ENCODE measurements at places on chromosomes 3 and 15. TPM values are rescaled to one million over a fixed set of nuclear protein-coding genes. Genes with fewer than 3 reads are reported as not detected.

DNA sequence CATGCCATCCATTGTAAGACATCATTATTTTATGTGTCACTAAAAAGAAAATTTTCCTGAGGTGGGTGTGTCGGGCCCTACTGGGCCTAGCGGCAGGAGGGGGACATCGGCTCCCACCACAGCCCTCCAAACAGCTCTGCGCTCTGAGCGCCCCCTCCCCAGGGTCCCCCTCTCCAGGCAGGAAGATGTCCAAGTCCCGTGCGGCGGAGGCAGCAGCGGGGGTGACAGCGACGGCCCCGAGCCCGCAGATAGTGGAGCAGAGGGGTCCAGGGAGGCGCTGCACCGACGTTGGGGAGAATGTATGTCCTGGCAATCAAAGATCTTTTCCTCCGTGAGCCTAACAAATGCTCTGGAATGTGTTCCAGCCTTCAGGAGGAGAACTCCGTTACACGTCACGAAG is 24.3 kb downstream of the GPR160 start:
- no peak for DNase-seq

- no peak for DNase-seq
Measured at GRCh38 chr3:46896386-46896785, 18.9 kb downstream of the PTH1R start.

DNA sequence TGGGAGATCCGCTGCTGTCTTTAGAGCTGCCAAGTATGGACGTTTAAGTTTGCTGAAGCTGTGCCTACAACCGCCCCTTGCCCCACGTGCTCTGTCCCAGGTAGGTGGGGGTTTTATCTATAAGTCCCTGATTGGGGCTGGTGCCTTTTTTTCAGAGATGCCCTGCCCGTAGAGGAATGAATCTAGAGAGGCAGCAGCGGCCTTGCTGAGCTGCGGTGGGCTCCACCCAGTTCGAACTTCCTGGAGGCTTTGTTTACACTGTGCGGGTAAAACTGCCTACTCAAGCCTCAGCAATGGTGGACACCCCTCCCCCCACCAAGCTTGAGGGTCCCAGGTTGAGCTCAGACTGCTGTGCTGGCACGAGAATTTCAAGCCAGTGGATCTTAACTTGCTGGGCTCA is 83.4 kb upstream of the FGF7 start:
- DNase-seq: no peak

GRCh38 chr3:36777424-36778218 is 13.3 kb upstream of the DCLK3 start:
- DNase-seq: no peak

- DNase-seq: no peak
Measured at GRCh38 chr3:173857154-173857553, 459.6 kb downstream of the NLGN1 start.

- DNase-seq: no peak
Measured at GRCh38 chr3:144665567-144666053, 694.0 kb downstream of the DIPK2A start.

DNA sequence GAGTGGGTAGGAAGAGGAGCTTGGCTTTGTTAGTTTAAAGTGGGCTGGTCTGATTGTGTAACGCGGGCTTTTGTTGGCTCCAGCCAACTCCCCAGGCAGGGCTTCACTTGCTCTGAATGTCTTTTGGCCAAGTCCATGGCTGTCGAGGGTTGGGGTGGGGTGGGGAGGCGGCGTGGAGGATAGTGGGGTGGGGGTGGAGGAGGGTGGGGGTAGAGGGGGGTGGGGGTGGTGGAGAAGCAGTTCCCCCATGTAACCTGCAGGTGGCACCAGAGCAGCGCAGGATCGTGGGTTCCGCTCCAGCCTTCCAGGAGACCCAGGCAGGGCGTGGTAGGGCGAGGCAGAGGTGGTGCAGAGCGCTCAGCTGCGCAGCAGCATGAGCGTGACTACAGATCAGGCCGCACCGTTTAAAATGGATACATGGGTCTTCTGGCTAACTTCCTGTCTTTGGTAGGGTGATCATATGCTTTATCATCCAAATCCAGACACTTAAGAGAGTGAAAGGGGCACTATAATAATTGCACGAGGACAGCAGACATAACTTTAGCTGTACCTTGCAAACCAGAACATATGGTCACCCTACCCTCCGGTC is 28.3 kb downstream of the GOLGA6A start:
- peak; percentile 84 for DNase-seq

GRCh38 chr3:28906561-28907310 is 374.1 kb upstream of the RBMS3 start:
- DNase-seq: no peak

DNA sequence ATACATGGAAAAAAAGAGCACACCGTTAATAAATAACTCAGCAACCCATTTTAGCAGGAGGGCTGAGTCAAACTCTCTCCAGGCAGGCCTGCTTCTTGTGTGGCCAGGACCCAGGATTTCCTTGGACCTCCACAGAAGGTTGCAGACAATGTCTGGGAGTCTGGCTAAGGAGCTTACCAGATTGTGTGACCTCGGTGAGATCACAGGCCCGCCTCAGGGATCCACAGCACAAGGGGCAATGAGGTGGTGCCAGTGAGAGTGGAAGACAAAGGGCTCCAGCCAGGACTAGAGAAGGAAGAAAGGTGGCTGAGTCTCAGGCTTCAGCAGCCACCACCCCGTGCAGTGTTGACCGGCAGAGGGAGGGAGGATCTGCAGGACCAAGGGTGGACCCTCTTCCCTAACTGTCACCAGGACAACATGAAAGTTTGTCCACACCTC is 32.2 kb upstream of the SEC22A start:
- no peak for DNase-seq

DNA sequence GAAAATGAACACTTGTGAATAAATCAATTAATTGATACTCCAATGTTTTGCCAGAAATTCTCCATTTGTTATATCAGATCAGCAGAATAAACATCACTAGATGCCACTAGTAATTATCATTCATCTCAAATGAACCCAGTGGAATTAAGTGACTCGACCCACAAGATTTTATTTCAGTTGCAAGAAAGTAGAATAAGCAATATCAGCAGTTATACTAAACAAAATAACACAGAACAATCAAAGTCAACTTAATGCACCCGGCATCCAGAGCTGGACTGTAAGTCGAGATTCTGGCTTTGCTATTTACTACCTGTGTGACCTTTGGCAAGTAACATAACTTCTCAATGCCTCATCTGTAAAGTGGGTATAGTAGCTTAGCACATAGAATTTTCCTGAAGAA is 256.5 kb downstream of the MEIS2 start:
- DNase-seq: no peak

DNA sequence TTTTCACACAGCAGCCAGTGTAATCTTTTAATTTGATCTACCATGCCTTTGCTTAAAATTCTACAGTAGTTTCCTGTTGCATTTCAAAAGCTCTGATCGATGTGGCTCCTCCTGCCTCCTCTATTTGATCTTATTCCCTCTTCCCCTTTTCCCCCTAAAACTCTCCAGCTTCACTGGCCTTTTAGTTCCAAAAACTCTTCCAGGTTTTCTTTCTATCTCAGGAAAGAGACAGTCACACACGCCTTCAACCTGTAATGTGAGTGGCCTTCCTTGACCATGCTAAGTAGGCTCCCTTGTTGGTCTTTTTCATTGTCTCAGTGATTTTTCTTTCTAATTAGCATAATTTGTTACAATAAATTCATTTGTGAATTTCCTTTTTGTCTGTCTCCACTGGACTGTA is 985 bp downstream of the TEX9 start:
- no peak for DNase-seq

- DNase-seq: no peak
Measured at GRCh38 chr3:6523043-6523442, 337.9 kb upstream of the GRM7 start.

- no peak for DNase-seq
Measured at GRCh38 chr15:61890106-61890505, 170.1 kb downstream of the VPS13C start.

GRCh38 chr15:66859688-66860253 is 157.7 kb downstream of the SMAD6 start:
- no peak for DNase-seq

- no peak for DNase-seq
Measured at GRCh38 chr15:63418811-63419210, 37.2 kb upstream of the CA12 start.

GRCh38 chr3:24242012-24242698 is 252.5 kb downstream of the THRB start:
- DNase-seq: peak; percentile 80

DNA sequence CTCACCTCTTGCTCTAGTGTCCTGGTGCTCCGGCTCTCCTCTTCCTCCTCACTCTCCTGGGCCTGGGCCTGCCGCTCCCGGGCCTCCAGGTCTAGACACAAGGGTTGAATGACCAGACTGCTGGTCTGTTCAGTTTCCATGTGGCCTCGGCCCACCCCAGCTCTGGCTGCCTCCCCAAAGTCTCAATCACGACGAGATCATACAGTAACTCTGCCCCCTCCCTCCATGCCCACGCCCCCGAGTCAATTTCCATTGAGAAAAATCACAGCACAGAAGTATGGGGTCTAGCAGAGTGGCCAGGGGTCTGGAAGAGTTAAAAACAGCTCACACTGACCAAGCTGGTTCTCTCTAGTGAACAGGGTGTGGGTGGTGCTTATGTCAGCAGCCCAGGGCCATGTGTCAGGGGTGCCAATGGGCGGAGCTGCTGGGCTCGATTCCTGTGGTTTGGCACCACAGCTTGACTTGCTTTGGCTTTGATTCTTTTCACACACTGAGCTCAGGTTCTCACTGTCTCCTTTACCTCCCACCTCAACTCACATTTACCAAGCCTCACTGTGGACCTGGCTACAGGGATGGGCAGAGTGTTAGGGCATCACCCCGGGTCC is 6.9 kb downstream of the C15orf62 start:
- no peak for DNase-seq

GRCh38 chr15:70324001-70324974 is 226.6 kb upstream of the TLE3 start:
- peak; percentile 87 for DNase-seq

GRCh38 chr3:18812316-18812715 is 336.0 kb upstream of the KCNH8 start:
- DNase-seq: no peak

DNA sequence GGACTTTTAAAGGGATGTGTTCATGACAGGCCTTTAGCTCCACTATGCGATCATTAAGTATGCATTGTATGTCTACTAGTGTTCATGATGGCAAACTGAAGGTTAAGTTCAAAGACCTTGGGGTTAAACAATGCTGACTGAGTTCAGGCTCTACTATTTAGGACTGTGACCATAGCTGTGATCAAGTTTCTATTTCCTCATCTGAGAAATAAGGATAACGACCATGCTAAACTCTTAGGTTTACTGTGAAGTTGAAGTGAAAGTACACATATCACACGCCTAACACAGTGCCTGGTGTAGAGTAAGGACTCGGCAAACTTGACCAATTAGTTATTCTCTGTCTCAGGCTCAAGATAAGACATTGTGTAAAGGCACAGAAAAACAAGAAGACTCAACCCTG is 243.2 kb downstream of the MBNL1 start:
- no peak for DNase-seq

GRCh38 chr3:118781839-118782238 is 252.8 kb downstream of the IGSF11 start:
- DNase-seq: peak; percentile 10

GRCh38 chr15:87947560-87947959 is 309.0 kb downstream of the NTRK3 start:
- no peak for DNase-seq

- DNase-seq: no peak
Measured at GRCh38 chr15:70954171-70954570, 61.5 kb downstream of the LRRC49 start.

GRCh38 chr3:153072382-153072781 is 89.6 kb upstream of the RAP2B start:
- no peak for DNase-seq

DNA sequence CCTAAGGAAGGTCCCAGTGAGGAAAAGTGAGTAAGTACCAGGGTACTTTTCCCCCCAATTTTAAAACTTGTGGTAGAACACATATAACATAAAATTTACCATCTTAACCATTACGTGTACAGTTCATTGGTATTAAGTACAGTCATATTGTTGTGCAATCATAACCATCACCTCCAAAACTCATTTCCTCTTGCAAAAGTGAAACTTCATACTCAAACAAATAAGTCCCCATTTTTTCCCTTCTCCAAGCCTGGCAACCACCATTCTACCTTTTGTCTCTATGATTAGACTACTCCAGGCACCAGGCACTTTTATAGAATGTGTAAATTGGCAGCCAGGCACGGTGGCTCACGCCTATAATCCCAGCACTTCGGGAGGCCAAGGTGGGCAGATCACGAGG is 12.2 kb downstream of the PRC1 start:
- no peak for DNase-seq

DNA sequence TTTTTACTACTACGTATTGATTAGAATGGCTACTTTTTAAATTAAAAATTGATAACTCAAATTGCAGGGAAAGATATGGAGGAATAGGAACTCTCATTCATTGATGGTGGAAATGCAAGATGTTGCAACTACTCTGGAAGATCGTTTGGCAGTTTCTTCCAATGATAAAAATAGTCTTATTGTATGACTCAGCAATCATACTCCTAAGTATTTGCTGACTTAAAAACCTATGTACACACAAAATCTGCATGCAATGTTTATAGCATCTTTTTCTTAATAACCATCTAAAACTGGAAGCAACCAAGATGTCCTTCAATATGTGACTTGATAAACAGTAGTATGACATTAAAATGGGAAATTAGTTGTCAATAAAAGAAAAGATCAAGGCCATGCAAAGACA is 87.4 kb upstream of the LRRC3B start:
- DNase-seq: no peak

GRCh38 chr3:154125378-154126030 is 4.3 kb downstream of the ARHGEF26 start:
- no peak for DNase-seq

DNA sequence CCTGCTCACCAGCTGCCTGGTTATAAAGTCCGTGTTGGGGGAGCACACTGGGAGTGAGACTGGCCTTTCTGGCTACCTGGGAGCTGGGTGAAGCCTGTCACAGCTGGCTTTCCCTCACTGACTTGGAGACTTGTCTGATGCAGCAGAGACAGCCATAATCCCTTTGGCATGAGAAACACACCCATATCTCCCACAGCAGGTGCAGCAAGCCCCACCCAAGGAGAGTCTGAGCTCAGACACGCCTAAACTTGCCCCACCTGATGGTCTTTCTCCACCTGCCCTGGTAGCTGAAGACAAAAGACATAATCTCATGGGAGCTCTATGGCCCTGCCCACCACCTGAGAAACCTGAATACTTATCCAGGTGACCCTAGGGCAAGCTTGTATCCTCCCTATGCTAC is 54.8 kb downstream of the NMD3 start:
- no peak for DNase-seq

MOBP gene
- 0.19 TPM for total RNA-seq

BAHD1 gene
- 32.7 TPM for total RNA-seq

SPINK8 gene
- not detected for total RNA-seq

KATNBL1 gene
- total RNA-seq: 55.1 TPM

LAMB2 gene
- total RNA-seq: 57.3 TPM

PP2D1 gene
- not detected for total RNA-seq

BCL2A1 gene
- total RNA-seq: not detected

SLC27A2 gene
- 0.79 TPM for total RNA-seq

OCA2 gene
- not detected for total RNA-seq

MYO5A gene
- total RNA-seq: 16.8 TPM

GPR156 gene
- 1.2 TPM for total RNA-seq

FHIT gene
- total RNA-seq: not detected

SUSD5 gene
- total RNA-seq: 1.0 TPM

SKIC8 gene
- total RNA-seq: 55.5 TPM
